ENCODE measurements at places on chromosomes 7 and 10.
A peak's percentile ranks its signal among the peaks of the same experiment; 100 is the strongest.

DNA sequence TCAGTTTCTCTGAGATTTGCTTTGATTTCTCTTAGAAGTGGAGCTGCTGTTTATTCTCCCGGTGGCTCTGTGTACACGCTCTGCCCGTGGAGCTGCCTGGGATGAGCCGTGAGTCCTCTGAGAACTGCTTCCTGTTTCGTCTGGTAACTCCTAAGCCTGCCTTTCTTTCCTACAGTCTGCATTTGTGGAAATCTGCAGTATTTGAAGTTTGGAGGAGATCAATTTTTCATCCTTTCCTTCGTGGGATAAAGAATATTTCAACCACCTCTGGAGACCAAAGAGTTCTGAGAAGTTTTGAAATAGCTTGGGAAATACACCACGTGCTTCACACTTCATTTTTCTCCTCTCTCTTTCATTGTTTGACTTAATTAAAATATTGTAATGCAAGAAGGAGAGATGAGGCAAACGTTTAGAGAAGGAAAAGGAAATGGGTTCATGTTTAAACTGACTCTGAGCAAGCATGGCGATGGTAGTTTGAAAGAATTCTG lies 311.9 kb downstream of the LRMDA start:
- no peak for DNase-seq

DNA sequence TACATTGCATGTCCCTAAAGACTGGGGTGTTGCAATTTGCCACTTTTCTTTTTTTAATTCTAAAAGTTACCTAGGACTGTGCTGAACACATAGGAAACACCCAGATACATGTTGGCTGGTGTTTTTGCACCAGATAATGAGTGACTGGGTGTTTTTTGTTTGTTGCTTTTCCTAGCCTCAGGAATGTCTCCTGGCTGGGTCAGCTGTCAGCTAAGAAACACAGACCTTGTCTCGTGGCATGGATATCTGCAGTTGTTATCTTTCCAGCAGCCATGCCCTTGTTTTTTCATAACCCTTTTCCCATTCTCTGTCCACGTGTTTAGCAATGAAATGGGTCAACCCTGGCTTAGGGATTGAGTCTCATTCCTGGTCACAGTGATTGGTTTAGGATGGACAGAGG lies 433.9 kb upstream of the ZMIZ1 start:
- peak; percentile 32 for DNase-seq

DNA sequence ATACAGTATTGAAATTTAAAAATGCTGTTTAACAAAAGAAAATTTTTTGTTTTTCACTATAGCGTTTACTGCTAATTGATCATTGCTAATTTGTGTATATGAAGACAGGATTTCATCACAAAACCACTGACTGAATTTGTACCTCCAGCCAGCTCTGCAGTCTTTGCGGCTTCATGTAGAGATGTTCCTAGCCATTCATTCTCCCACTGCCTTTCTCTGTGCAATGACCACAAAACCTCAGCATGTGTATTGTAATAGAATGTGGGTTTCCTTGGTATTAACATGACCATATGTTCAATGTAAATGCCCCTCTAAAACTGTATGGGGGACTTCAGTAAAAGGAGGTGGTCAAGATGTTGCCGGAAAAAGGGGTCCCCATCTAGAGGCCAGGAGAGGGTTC lies 81.1 kb upstream of the STEAP1B start:
- no peak for DNase-seq

DNA sequence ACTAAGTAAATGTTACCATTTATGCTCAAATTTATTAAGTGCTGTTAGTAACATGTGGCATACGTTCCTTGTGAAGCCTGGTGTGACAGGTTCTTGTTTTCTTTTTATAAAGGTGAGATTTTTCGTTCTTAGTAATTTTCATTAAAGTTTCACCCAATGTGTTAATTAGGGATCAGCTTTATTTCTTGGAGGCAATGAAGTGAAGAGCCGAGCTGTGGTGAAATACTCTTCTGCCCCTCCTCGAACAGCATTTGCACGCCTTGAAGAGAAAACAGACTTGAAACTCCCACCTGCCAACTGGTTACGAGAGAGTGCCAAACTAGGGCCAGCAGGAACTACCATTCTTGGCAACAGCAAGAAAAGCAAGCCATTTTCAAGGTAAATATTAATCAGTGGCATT lies 1.5 kb downstream of the EDRF1 start:
- DNase-seq, result no peak

DNA sequence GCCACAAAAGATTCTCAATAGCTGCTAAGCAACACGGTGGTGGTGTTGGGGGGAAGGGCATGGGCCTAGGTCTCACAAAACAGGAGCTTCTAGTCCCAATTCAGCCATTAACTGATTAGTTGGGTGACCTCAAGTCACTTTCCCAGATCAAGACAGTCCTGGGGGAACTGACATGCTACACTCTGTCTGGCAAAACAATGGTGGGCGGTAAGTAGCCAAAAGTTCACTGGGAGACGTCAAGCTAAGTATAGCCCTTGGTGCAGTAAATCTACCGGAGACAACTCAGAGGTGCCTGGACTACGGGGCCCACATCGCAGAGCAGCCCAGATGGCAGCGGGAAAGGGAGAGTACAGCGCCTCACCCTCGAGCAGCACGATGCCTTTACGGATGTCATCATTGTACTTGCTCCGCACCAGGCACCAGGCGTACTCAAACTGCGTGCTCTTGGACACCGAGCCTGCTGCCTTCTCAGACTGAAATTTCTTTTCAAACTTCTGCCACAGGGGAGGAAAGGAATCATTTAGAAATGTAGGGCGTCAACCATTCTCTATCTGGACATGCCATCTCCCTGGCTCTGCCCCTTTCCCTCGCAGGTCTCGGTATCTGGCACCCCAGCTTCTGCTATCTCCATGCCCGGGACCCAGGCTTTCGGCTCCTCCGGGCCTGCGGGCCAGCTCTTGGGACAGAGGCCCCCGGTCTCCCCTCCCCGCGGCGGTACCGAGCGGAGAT lies 1.1 kb downstream of the FIS1 start:
- peak; percentile 35 for DNase-seq

- DNase-seq, result no peak
Observed at GRCh38 chr7:135459076-135459475, 50.8 kb downstream of the CNOT4 start.

- no peak for DNase-seq
Observed at GRCh38 chr10:5904227-5904626, 14.2 kb downstream of the FBH1 start.

DNA sequence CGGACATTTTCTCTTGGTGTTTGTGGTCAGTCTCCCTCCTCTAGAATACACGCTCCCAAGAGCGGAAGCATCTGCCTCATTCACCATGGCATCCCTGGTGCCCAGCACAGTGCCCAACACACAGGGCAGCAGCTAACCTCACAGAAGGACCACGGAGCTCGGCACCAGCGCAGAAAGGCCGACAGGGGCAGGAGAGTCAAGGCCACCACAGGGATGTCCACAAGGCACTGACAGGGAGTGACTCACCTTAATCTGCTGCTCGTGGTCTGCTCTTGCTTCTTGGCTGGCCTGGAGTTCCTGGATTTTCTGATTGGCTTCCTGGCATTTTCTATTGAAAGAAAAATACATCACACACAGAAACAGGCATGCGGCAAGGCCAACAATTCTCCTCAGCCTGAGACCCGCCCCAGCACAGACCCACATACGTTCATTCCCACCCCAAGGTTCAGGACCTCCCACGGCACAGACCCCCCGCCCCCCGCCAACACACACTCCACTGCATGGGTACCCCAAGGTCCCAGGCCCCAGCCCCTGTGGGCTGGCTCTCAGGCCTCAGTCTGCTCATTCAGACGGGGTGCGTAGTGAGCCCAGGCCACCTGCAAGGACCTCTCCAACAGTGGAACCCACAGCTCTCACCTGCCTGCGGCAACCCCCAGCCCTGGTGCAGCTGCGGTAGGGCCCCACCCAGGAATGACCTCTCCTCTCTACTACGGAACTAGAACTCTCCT lies 14.9 kb downstream of the MAD1L1 start:
- no peak for DNase-seq

DNA sequence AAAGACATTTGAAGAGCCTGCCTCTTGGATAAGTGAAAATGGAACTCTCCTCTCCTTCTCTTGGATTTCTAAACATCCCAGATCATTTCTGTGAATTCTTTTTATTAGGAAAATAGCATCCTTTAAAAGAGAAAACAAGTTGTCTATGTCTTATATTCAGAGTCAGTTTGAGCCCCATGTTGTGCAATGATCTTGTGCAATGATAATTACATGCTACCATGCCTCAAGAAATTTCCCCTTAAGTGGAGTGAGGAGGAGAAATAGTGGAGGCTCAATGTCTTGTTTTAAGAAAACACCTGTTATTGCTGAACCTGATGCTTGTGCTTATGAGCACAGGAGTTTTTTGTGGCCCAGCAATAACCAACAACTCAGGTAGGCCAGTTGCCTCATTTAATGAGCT lies 103.6 kb downstream of the NPSR1 start:
- peak; percentile 27 for DNase-seq

- DNase-seq, result peak; percentile 68
Observed at GRCh38 chr10:63593576-63593975, 72.4 kb downstream of the REEP3 start.

DNA sequence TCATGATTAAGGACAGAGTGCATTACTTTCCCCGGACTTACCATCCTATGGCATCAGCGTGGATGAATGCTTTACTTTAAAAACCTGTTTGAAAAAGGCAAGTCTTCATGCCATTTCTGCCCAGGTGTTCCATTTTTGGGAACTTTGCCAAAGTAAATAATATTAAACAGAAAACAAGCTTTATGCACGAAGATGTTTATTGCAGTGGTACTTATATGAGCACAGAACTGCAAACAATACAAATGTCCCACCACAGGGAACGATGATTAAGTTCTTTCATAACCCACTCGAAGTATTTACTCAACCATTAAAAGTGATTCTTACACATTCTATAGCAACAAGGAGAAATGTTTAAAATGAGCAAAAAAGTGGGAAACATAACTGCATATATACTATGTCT lies 109.7 kb upstream of the GDF10 start:
- no peak for DNase-seq

DNA sequence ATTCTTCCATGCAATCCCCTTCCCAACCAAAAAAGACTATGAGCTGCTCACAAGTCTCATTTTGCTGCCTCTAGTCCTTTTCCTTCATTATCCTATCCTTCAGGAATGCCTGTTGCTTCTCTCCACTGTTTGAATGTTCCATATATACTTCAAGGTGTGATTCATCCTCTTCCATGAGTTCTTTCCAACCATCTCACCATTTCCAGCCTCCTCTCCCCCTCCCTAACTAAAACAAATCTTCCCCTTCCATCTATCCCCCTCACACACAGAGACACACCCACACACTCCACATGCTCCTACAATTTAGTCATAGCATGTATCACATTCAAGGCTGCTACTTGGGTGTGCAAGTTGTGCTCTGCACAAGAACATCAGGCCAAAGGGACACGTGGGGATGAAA lies 254.3 kb downstream of the DYNC1I1 start:
- no peak for DNase-seq

DNA sequence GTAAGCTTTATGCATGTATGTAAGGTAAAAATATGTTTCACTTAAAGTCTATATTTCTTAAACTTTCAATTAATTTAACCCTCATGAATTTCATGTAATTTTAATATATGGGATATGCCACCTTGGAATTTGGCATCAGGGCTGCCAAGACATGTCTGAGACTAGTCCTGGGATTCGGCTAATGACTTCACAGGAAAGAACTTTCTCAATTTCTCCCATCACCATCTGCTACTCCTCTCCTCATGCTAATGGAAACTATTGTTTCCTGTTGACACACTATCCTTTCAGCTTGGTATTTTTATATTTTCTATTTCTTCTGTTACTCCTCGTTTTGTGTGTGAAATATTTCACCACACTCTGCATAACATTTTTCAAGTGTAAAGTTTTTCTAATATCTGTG lies 205.9 kb downstream of the ARL4A start:
- peak; percentile 50 for DNase-seq

GRCh38 chr10:60334991-60335390 lies 54.7 kb downstream of the ANK3 start:
- no peak for DNase-seq

- no peak for DNase-seq
Observed at GRCh38 chr7:114085313-114085591, 166.4 kb upstream of the PPP1R3A start.

- peak; percentile 57 for DNase-seq
Observed at GRCh38 chr10:73907841-73908517, 3.0 kb upstream of the PLAU start.

DNA sequence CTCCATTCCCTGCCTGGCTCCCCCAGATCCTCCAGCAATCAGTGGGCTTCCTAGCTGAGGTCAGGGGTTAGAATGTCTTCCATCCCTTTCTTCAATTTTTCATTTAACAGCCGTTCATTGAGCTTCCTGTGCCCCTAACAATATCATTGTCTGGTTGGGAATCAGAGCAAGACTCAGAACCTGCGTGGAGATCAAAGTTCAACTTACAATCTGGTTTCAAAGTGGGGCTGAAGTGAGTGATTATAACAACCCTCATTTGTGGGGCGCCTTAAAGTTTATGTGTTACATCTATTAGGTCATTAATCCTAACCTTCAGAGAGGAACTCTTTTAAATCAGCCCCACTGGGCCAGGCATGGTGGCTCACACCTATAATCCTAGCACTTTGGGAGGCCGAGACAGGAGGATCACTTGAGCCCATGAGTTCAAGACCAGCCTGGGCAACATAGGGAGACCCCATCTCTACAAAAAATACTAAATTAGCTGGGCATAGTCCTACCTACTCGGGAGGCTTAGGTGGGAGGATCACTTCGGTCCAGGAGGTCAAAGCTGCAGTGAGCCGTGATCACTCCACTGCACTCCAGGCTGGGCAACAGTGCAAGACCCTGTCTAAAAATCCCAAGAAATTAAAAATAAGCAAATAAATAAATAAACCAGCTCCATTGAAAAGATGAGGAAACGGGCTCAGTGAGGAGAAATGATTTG lies 45.4 kb upstream of the SLF2 start:
- no peak for DNase-seq

GRCh38 chr7:41930538-41931262 lies 227.8 kb upstream of the INHBA start:
- DNase-seq, result peak; percentile 73

GRCh38 chr7:134067164-134067563 lies 60.0 kb upstream of the LRGUK start:
- no peak for DNase-seq

DNA sequence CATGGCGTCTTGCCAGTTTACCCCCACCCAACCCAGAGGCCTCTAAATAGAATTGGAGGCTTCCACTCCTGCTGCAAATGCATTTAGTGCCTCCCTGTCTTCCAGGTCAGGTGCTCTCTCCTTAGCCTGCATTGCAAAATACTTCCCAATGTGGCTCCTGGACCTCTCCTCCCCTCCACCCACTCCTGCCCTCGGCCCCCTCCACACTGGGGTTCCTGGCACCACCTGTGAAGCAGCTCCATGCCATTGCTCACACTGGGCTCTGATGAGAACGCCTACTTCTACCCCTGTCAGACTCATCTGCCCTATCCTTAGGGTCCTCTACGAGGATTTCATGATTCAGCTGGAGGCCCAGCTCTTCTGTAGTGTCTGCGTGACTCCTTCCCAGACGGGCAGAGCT lies 37.4 kb downstream of the C10orf120 start:
- DNase-seq, result no peak

DNA sequence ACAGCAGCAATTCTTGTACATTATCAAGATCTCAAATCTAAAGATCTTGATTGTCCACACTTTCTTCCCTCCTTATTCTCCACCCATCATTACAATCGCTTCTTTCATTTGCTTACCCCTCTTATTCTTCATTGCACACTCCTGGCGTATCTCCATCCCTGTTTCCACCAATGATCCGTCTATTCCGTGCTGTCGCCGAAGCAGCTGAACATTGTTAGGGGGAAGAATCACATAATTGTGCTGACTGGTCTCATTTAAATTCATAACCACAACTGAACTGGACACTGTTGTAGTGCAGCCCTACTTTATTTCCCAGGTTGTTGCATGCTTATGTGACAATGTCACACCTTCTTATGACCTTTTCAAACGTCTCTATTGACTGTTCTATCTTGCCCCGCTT lies 18.9 kb upstream of the NRP1 start:
- no peak for DNase-seq
